ENCODE measurements at places on chromosomes 16 and 17.

DNA sequence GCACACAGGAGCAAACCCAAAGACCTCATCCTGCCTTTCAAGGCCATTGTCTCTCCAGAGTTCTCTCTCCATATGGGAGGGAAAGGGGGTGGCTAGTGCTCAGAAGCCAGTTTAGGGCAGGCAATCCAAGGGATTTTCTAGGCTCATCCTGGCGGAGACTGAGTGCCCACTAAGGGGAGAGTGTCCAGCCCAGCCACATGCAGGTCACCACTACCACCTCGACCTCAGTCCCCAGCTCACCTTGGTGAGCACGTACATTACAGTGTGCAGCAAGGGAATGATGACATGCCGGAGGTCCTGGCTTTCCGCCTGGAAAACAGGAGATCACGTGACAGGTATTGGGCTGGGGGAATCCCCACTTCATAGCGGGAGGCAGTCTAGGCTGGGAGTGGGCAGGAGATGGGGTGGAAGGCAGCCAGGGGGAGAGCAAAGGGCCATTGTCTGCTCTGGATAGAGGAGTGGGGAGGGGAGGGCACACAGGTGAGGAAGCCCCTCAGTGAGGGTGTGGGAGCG, 29.9 kb downstream of the PIK3R6 start:
- no peak for DNase-seq

DNA sequence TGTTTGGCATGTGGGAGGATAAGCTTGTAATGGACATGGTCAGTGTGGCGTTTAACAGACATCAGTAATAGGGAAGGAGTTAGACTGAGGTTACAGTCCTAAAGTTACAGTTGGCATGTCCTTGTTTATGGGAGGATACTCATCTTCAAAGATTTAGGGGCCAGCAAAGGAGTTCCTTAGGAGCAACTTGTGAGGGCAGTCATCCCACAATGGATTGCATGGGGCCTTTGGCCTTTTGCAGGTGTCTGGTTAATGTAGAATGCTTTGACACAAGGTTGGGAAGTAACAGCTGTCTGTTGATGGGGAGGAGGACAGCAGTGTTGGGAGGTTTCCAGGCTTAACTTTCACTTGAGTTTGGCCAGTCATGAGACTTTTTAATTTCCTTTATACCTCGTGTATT, 2.2 kb downstream of the NUBP1 start:
- no peak for DNase-seq

DNA sequence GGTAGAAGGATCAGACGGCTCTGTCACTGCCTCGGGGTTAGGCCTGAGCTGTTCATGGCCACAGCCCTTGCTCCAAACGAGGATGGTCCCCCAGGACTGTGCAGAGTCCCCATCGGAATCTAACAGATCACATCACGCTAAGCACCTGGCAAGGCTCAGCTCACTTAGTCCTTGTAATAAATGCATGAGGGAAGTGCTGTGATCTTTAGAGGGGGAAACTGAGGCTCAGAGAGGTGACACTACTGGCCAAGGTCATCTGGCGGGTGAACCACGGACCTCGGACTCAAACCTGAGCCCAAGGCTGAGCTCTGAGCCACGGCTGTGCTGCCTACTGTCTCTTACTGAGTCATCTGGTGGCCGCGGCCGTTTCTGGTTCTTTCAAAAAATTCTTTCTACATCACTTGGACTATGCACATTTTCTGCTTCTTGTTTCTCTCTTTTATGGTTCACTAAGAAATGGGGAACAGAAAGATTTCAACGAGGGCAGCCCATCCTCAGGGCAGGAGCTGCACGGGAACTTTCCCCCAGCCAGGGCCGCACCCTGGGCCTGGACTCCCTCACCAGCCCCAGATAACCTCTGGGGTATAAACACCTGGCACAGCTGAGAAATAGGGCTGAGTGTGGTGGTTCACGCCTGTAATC, 55.6 kb downstream of the COTL1 start:
- DNase-seq = no peak

GRCh38 chr16:77327717-77328116, 107.1 kb downstream of the ADAMTS18 start:
- no peak for DNase-seq

- no peak for DNase-seq
Measured at GRCh38 chr16:59259950-59260319, 525.8 kb upstream of the GOT2 start.

GRCh38 chr17:71337938-71338337, 782.9 kb upstream of the SOX9 start:
- DNase-seq = no peak

DNA sequence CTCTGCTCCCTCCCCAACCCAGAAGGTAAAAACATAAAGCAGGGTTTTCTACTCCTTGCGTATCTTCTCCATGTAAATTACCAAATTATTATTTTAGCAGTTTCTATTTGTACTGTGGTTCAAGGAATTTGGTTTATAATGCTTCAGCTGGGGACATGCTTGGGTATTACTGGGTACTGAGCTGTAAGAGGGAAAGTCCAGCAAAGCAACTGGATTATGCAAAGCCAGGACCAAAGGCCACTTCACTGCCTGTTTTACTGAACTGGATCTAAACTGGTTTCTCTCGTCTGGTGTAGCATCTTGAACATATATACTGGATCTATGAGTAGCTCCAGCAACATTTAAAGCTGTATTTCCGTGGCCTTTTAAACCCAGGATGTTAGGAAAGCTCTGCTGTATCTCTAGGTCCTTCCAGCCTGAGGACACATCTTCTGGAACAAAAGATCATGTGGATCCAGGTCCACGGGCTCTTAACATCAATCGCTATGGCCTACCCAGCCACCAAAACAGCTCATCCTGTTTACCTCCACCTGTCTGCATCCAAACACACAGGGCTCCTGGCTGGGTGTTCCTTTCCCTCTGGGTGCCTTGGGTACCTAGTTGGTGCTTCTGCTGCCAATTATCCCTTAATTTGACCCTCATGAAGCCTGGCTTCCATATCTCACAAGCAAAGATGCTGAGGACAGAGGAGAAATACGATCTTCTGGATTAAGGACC, 7.2 kb downstream of the PMP22 start:
- DNase-seq = peak; percentile 10

DNA sequence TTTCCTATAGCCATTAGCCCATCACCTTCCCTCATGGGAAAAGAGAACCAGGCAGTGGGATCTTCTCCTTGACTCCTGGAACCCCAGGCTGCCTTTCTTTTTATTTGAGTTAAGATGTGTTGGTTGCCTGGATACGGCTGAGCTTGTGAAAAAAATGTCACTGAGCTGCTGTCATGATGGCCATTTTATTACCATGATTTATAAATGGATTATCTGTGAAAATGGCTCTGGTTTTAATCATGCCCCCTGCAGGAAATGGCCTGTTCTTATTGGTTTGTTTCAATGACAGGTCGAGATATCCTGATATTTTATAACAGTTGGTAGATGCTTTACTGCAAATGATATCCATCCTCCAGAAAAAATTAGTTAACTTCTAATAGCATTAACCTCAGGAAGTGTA, 640.4 kb downstream of the CDH11 start:
- DNase-seq = no peak

- DNase-seq = no peak
Measured at GRCh38 chr17:55430541-55431288, 9.1 kb upstream of the MMD start.

GRCh38 chr17:19448341-19449268, 37.6 kb downstream of the RNF112 start:
- no peak for DNase-seq

- DNase-seq = no peak
Measured at GRCh38 chr16:50185005-50185505, 31.9 kb downstream of the TENT4B start.

GRCh38 chr17:61157246-61157886, 242.3 kb upstream of the TBX2 start:
- no peak for DNase-seq

GRCh38 chr16:84552135-84552534, 47.7 kb upstream of the MEAK7 start:
- no peak for DNase-seq

- no peak for DNase-seq
Measured at GRCh38 chr17:45834471-45835396, 9.9 kb upstream of the SPPL2C start.

GRCh38 chr17:48767263-48767774, 38.8 kb upstream of the HOXB13 start:
- DNase-seq = no peak

- DNase-seq = no peak
Measured at GRCh38 chr17:31798205-31798724, 60.8 kb downstream of the COPRS start.

- no peak for DNase-seq
Measured at GRCh38 chr16:12265108-12265507, 288.6 kb downstream of the SNX29 start.

DNA sequence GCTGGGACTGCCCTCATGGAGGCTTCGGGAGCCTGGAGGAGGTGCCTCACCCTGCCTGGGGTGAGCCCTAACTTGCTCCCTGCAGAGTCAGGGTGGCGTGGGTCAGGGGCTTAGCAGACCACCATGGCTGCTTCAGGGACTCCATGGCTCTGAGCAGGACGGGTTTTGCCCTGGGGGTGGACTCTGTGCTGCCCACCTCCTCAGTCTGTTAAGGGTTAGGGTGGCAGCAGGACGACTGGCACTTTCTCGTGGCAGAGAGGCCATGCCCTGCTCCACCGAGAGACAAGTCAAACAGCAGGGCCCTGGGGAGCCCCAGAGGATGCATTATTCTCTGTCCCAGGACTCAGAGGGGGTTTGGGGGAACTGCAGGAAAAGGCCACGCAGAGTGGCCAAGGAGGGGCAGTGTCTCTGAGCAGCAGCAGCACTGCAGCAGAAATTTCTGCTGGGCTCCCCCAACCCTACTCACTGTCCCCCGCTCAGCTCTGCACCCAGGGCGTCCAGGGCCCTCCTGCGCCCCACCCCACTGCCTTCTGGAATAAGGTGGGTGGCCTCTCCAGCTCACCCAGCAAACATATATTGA, 1.8 kb upstream of the PRSS22 start:
- DNase-seq = no peak

- no peak for DNase-seq
Measured at GRCh38 chr16:58733248-58733670, 857 bp downstream of the GOT2 start.

GRCh38 chr17:17505151-17505550, 9.0 kb upstream of the RASD1 start:
- no peak for DNase-seq

- no peak for DNase-seq
Measured at GRCh38 chr16:77336637-77337036, 98.2 kb downstream of the ADAMTS18 start.

GRCh38 chr16:86213437-86214205, 296.7 kb upstream of the FOXF1 start:
- no peak for DNase-seq

GRCh38 chr17:32742681-32743538, 134.0 kb downstream of the MYO1D start:
- no peak for DNase-seq

GRCh38 chr16:8173111-8173644, 417.1 kb downstream of the TMEM114 start:
- peak; percentile 62 for DNase-seq

GRCh38 chr17:42744283-42744805, 496 bp downstream of the EZH1 start:
- peak; percentile 79 for DNase-seq

DNA sequence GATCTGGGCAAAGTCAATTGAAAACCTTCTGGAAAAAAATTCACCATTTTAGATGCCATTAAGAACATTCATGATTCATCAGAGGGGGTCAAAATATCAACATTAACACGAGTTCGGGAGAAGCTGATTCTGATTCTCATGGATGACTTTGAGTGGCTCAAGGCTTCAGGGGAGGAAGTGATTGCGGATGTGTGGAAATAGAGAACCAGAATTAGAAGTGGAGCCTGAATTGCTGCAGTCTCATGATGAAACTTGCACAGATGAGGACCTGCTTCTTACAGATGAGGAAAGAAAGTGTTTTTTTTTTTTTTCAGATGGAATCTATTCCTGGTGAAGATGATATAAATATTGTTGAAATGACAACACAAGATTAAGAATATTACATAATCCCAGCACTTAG, 12.9 kb downstream of the ITGAX start:
- DNase-seq = no peak

- DNase-seq = peak; percentile 72
Measured at GRCh38 chr17:64491034-64491860, 5.6 kb downstream of the POLG2 start.

DNA sequence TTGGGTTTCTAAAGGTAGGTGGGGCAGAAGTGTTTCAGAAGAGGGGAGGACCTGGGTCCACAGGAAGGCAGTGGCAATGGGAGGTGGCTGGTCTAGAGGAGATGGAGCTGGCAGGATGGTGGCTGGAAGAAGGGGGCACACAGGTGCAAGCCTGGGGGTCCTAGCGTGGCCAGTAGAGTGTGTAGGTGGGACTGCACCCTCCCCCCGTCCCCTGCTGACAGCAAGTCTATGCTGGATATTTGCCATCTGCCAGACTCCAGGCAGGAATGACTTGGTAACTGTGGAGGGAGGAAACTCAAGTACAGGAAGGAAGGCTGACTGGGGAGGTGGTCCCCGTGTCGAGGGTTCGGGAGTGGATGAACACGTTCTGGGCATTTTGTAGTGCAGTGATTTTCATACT, 8.6 kb downstream of the MED9 start:
- DNase-seq = no peak

DNA sequence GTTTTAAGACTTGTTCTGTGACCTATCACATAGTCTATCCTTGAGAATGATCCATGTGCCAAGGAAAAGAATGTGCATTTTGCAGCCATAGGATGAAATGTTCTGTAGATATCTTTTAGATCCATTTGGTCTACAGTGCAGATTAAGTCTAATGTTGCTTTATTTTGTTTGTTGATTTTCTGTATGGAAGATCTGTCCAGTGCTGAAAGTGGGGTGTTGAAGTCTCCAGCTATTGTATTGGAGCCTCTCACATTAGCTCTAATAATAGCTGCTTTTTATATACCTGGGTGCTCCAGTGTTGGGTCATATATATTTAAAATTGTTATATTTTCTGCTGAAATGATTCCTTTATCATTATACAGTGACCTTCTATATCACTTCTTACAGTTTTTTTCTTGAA, 155.6 kb upstream of the MON1B start:
- no peak for DNase-seq

DNA sequence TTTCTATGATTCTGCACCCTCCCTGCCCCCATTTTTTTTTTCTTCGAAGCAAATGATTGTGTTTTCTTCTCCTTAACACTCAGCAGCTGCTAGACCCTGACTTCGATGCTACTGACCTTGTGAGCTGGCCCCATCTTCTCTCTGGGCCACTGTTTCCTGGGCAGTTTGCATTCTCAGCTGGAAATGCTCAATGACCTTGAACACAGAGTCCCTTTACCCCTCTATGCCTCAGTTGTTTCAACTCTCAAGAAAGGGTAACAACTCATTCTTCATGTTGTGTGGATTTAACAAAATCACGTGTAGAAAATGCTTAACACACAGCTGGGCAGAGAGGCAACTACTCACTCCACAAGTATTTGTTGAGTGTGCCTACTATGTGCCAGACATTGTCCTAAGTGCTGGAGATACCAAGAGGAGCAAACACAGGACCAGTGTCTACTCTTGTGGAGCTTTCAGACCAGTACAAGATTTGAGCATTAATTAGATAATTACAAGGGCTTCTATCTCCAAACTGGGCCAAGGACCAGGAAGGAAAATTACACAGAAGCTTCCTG, 66.2 kb downstream of the IQCK start:
- DNase-seq = no peak

Measured in stimulated activated CD8-positive, alpha-beta memory T cell treated with anti-CD3 and anti-CD28 coated beads, Interleukin-4, amount 100 ng/mL, for 48 hours (primary cell).